ENCODE measurements at places on chromosomes 12 and 14.

DNA sequence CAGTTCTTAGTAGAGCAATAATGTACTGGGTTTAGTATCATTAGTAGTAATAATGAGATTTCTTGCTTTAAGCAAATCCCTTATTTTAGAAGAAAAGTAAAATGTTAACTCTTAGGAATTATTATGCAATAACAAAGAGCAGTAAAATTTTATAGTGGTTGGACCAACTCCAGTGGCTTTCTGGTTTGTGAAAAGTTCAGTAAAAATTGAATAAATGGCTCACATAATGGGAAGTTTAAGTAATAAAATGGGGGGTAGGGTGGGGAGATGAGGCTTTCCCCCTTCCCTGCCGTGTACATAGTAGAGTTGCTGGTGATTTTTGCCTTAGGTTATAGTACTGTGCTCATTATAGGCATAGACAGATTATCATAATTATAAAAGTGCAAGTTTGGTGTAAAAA is 250.5 kb upstream of the ATP2B1 start:
- no peak for DNase-seq

- DNase-seq = no peak
Measured at GRCh38 chr12:6387541-6387940, 3.6 kb downstream of the LTBR start.

- DNase-seq = no peak
Measured at GRCh38 chr12:59414051-59414450, 181.8 kb upstream of the SLC16A7 start.

- no peak for DNase-seq
Measured at GRCh38 chr12:89721291-89721987, 12.8 kb upstream of the ATP2B1 start.

DNA sequence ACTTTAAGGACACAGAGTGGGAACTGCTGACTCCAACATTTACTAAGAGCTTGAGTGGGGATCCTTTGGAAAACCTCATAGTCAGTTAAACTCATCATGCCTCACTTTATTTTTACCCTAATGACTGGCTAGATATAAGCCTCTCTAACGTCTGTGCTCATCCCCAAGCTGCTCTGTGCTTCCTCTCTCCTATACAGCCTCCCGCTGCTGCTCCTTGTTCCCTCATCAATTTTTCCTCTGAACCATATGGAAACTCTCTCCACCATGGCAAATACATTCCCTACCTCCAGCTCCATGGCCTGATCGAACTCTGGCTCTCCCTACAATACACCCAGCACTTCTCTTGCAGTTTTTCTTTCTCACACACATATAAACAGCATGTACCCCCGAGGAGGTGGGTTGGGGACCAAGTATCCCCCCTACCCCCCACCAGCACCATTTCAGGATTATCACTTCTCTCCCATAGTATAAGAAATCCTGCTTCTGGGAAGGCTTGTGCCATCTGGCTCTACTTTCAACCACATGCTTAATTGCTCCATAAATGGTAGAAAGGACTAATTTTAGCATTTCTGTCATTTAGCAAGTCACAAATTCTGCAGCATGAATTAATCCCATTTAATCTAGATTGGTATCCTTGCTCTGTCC is 39.2 kb upstream of the DYRK2 start:
- DNase-seq = no peak

- DNase-seq = no peak
Measured at GRCh38 chr12:40376533-40377267, 151.9 kb downstream of the LRRK2 start.

DNA sequence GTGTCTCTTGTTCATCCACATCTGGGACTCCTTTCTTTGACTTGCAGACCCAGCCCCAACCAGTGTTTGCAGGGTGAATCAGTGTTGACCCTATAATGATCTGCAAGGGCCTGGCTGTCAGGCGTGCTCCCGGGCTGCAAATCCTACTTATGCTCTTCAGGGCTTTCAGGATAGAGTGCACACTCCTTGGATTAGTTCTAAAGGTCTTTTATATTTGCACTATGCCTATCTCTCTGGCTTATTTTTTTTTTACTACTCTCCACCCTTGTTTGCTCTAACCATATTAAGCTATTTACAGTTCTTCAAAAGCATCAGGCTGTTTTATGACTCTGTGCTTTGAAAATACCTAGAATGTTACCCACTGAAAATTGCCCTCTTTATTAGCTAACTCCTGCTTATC is 4.3 kb upstream of the PRICKLE1 start:
- no peak for DNase-seq

DNA sequence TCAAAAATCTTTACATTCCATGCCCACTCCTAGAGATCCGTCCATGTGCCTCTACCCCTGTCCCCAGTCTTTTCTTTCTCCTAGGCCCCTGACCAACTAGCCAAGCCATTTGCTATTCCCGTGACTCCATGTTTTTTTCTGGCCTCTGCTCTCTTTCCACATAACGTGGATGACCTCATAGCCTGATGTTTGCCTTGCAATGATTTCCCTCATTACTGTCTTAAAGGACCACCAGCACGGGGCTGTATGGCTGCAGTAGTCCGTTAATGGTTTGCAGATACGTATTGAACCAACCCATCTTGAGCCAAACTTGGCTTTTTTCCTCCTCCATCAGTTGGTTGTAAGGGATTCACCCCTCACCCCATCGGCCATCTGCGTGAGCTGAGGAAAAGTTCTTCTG is 226.0 kb downstream of the PCNX1 start:
- no peak for DNase-seq

DNA sequence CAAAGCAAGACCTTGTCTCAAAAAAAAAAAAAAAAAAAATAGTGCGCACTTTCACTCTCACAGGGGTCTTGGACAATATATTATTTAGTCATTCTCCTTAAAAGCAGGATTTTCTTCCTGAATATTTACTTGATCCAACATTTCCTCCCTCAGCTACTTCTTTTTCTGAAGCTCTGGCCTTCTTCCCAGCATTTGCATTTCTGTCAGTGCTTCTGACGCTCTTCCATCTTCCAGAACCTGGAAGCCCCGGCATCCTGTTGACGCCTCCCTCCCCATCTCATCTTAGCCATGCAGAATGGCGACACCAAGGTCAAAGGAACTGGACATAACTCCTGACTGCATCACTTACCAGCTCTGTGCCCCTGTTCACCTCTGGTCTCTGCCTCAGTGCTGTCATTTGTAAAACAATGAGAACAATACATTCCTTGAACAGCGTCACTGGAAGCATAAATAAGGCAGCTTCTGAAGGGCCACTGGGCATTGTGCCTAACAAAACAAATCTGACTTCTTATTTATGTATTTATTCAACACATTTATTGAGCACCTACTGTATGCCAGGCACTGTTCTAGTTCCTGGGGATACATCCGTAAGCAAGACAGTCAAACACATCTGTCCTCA is 90.9 kb upstream of the MDM1 start:
- no peak for DNase-seq
